ENCODE measurements at places on chromosomes 16 and 17.

GRCh38 chr16:78205506-78205905, 106.1 kb downstream of the WWOX start:
- DNase-seq: no peak

- DNase-seq: no peak
Measured at GRCh38 chr16:66260522-66261254, 105.8 kb upstream of the CDH5 start.

DNA sequence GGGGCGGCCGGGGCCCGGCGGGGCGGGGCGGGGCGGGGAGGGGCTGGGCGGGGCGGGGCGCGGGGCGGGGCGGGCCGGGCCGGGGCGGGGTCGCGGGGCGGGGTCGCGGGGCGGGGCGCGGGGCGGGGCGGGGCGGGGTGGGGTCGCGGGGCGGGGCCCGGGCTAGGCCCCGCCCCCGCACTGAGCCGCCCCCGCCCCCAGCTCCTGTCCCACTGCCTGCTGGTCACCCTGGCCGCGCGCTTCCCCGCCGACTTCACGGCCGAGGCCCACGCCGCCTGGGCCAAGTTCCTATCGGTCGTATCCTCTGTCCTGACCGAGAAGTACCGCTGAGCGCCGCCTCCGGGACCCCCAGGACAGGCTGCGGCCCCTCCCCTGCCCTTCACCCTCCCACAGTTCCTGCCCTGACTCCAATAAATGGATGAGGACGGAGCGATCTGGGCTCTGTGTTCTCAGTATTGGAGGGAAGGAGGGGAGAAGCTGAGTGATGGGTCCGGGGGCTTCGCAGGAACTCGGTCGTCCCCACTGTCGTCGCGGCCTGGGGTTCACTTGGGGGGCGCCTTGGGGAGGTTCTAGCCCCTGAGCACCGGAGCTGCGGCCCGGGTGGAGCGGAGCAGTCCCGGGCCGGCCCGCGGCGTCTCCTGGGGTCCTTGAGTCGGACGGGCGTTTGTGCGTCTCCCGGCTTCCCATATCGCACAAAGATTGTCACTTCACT, 795 bp upstream of the HBM start:
- DNase-seq: no peak

GRCh38 chr17:7634384-7634783, 4.4 kb downstream of the SHBG start:
- DNase-seq: peak; percentile 12

DNA sequence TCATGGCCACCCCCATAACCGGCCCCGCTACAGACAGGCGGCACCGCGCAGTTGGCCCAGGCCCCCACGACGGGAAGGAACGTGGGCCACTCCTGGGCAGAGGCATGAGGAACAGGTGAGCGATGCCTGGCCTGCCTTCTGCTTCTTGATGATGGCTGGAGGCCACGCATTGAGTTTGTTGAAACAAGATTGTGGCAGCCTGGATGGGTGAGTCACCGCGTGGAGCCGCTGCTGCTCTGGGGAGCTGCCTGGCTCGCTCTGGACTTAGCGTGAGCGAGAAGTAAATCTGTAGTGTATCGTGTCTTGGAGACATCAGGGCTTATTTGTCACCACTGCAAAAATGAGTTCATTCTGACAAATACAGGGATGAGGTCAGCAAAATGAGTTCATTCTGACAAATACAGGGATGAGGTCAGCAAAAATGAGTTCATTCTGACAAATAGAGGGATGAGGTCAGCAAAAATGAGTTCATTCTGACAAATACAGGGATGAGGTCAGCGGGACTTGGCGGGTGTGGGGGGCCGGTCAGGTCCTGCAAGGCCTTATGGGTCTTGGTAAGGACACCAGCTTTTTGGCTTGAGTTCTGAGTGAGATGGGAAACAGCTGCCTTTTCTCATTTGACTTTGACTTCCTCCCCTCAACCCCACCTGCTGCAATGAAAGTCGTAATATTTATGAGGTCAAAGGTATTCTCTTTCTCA, 93.0 kb downstream of the SEC14L1 start:
- no peak for DNase-seq

- DNase-seq: no peak
Measured at GRCh38 chr16:29811896-29812665, at the start of gene PRRT2. PRRT2 (plus strand) TSS chr16:29812193; CDS start chr16:29813055, 862 bp downstream.

GRCh38 chr16:47503936-47504335, 42.8 kb downstream of the PHKB start:
- DNase-seq: no peak

DNA sequence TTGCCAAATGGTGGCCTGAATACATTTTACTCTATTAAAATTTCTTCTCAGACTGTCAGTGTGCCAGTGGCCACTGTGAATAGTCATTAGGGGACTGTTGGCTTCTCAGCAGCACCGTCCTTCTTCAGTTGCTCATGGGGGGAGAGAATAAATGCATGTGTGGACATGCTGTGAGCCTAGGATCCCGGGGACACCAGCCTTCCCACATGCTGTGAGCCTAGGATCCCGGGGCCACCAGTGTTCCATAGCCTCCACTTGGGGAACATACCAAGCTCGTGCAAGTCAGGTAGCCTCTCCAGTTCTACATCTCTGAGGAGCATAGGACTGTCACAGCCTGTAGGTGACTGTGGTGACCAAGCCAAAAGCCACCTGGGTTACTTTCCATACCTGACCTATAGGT, 51.5 kb downstream of the BANP start:
- no peak for DNase-seq

DNA sequence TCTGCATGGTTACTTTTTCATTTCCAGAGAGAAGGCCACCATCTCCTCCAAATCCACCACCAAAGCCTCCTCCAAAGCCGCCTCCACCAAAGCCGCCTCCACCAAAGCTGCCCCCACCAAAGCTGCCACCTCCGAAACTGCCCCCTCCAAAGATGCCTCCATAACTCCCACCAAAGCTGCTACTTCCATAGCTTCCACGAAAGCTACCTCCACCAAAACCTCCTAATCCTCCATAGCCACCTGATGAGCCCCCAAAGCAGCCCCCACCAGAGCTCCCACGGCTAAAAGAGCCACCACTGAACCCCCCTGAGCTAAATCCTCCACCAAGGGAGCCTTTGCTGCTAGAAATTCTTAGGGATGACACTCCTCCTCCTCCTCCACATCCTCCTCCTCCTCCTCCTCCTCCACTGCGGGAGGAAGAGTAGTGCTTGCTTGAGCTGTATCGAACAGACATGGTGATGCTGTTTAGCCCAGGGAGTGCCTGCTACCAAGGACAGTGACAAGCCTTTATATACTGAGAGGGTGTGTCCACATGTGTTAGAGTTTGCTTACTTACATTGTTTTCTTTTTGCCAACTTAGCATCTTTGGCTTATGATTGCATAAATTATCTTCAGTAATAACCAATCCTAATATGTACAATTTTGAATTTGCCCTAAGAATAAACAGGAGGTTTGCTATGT, at the start of gene KRT10:
TSS of gene KRT10 (minus strand) at position 483 of the 681 bp plus-strand sequence. CDS start at position 454, 29 bp downstream.
- DNase-seq: no peak

GRCh38 chr17:82088838-82089722, 9.0 kb downstream of the FASN start:
- DNase-seq: no peak

DNA sequence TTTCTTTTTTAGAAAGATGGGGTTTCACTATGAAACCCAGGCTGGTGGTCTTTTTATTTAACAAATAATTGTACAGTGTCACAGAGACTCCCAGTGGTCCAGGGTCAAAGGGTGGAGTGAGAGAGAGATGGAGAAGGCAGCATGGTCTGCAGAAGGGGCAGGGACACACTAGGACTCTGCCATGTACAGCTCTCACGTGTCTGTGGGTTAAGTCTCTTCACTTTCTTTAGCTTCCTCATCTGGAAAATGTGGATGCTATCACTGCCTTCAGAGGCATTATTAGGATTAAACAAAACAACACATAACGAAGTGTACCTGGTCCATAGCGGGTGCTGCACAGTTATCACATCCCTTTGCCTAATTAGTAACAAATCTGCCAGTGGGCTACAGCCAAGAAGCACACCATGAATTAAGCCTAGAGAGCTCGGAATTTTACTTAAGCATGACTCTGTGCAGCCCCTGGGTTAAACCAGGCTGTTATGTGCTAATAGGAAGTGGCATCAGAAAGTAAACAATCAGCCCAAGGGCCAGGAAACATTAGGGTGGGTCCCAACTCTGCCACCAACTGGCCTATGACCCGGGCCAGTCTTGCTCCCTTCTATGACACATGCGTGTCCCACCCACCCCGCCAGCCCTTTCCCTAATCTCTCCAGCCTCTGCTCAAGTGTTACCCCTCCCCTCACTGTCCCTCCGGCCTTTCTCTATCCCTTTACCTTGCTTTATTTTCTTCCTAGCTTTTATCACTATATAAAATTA, 13.9 kb downstream of the TOP3A start:
- DNase-seq: no peak

DNA sequence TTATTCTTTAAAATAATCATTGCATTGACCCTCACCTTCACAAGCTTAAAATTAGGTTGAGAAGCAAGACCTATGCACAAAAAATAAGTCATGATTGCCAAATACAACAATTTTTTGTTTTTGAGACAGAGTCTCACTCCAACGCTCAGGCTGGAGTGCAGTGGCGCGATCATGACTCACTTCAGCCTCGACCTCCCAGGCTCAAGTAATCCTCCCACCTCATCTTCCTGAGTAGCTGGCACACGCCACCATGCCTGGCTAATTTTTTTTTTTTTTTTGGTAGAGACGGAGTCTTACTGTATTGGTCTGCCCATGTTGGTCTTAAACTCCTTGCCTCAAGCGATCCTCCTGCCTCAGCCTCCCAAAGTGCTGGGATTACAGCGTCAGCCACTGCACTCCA, 24.2 kb downstream of the ZNF652 start:
- no peak for DNase-seq

DNA sequence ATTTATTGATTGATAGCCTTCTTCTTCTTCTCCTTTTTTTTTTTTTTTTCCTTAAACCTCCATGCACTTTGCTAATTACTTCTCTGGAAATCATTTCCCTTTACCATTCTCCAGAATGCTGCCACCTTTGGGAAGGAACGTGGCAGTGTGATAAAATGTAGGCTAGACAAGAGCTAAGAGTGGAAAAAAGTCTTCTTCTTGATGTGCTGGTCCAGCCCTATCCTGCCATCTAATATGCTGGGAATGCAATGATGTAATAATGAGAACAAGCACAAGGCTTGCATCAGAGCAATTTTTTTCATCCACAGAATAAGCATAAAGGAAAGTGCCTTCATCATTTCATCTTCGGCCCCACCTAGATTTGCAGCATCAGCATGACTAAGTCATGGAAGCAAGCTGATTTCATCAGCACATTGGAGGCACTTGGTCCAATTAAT, 128.7 kb upstream of the ZFHX3 start:
- DNase-seq: no peak

- no peak for DNase-seq
Measured at GRCh38 chr16:50899951-50900350, 158.1 kb downstream of the CYLD start.

DNA sequence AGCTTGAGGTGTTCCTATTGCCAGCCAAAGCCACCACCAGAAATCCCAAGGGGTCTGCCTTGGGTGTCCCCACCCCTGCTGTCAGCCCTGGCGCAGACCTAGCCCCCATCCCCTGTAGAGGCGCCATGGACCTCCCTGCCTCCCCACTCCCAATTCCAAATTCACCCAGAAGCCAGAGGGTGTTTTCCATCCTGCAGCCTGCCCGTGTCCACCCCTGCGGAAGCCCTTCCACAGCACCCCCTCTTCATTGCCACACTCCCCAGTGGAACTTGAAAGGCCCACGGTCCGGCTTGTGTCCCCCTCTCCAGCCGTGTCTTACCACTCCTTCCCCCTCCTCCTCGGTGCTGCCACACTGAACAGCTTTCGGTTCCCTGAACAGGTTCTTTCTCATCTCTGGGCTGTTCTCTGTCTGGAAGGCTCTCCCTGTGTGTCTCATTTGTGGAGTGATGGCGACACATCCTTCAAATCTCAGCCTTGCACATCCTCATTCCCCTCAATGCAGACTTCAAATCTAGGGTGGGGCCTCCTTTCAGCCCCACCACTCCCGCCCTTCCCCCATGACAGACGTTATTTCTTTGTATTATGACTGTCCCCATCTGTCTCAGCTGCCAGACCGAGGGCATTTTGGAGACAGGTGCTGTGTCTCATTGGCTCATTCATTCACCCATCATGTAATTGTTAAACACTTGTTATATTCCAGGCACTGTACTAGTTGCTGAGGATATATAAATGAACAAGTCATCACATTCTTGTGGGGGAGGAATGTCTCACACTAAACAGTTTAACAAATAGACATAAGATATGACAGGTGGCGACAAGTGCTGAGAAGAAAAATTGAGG, 36.3 kb downstream of the ADGRG5 start:
- DNase-seq: no peak

DNA sequence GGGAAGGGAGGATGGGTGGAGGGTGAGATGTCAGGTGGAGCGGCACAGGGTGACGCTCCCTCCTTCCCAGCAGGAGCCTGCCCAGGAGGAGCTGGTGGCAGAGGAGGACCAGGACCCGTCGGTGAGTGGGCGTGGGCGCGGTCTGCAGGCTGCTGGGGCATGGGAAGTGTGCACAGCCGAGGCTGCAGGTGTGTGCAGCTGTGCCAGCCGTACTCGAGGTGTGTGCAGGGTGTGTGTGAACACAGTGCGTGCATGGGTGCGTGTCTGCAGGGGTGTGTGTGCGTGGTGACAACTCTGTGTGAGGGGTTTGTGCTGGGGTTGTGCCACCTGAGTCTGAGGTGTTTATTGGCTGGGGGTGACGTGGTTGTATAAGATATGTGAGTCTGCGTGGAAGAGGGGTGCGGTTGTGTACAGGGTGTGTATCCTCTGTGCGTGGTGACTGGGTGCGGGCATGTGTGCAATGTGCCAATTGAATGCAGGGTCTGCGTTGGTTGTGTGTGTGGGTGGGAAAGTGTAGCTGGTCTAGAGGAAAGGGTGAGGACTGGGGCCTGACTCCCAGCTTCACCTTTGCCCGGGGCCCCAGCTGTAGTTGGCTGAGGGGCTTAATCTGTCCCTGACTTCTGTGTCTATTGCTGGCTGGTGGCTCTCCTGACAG, 670 bp downstream of the TNFSF12 start:
- peak; percentile 30 for DNase-seq

DNA sequence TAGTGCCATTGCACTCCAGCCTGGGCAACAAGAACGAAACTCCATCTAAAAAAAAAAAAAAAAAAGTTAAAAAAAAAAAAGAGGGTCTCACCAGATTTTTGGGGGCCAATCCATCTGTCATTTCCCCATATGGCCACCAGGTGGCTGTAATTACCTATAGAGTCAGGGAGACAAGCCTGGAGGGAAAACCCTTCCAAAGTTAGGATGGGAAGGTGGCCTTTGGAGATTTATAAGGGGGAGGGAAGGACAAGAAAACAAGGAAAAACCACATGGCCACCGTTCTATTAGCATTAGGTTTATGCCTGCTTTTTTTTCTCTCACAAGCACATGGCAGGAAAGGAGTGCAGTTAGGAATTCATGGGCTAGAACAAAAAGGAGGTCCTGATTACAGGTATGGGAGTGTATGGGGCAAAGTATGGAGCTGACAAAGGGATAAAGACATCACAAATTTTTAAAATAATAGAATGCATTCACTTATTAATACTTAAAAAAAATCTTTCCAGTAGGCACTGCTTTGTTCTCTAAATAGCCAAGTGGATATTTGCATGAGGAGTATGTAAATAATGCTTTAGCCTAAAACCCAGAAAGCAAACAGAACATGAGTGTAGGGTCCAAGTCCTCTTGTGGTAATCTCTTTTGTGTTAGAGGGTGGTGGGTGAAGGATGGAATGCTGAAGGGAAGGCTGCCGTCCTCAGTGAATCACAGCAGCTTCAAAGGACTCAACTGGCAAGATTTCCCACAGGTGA, 5.1 kb downstream of the CYB5D1 start:
- DNase-seq: no peak

GRCh38 chr17:34347063-34347462, 9.2 kb upstream of the CCL13 start:
- no peak for DNase-seq

GRCh38 chr16:11133344-11133943, 122.6 kb downstream of the SOCS1 start:
- DNase-seq: no peak

GRCh38 chr17:83072600-83073358, 6.6 kb upstream of the METRNL start:
- no peak for DNase-seq
